Hepatic stellate cell (primary cell): ENCODE measurements at places on chromosomes 11 and 22.

DNA sequence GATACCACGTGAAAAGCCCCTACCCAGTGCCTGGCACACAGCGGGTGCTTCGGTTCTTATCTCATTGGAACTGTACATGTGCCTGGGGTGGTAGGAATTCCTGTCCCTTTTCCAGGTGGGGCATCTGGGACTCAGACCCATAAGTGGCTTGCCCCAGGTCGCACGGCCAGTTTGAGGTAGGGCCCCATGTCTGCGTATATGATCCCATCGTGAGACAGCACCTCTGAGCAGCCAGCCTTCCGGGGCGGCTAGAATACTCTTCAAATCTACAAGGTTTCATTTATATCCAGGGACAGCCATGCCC, 33.5 kb upstream of the SMIM38 start:
- DNase-seq: no peak

DNA sequence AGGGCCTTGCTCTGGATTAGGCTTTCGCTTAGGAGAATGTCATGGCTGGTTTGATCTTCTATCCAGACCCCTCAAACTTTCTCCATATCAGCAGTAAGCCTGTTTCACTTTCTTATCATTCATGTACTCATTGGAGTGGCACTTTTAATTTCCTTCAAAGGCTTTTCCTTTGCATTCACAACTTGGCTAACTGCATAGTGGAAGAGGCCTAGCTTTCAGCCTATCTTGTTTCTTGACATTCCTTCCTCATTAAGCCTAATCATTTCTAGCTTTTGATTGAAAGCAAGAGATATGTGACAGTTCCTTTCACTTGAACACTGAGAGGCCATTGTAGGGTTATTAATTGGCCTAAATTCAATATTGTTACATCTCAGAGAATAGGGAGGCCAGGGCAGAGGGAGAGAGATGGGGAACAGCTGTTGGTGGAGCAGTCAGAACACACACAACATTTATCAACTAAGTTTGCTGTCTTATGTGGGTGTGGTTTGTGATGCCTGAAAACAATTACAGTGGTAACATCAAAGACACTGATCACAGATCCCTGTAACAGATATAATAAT, 37.7 kb upstream of the APOBEC3A start:
- no peak for DNase-seq

DNA sequence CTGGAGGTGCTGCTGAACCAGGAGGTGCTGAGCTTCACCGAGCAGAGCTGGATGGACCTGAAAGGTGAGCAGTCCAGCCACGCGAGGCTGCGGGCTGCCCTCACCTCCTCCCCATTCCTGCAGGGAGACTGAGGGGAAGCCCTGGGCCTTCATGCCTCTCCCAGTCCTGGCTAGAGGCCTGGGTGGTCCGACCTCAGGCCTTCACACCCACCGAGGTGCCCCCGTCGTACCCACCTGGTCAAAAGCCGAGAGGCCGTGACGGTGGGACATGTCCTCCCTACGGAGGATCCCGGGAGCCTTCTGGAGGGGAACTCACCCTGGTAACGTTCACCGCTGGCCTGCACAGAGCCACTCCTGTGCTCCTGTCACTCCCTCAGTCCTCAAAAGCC, 5.1 kb downstream of the SUSD2 start:
- DNase-seq: no peak

DNA sequence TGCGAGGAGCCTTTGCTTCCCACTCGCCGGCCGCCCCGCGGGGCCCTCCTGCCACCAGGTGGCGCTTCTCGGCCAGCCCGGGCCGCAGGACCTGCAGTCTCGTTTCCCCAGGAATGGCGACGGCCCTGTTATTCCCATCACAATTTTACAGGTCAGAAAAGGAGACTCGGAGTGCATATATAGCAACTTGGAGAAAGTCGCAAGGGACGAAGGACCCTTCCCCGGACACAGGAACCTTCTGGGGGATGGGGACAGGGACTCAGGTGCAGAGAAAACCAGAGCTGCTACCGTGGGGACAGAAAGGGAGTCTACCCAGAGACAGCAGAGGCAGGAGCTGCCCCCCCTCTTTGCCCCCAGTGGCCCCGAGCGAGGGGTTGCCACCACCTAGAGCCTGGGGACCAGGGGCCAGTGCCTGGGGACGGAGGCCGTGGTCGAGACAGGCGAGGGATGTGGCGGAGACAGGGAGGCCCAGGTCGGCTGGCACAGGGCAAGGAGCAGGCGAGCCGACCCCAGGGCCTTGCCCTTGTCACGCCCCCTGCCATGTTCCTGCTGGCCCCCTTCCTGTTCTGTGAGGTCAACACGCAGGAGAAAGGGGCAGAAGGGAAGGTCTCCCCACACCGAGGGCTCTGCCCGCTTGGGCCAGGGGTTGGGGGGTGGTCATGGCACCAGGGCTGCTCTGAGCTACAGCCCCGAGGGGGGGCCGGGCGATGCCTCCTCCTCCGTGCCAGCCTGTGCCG, 3.5 kb upstream of the KRTAP5-6 start:
- DNase-seq: peak; percentile 87

GRCh38 chr22:17627961-17628405, 566 bp downstream of the ATP6V1E1 start:
- DNase-seq: no peak

DNA sequence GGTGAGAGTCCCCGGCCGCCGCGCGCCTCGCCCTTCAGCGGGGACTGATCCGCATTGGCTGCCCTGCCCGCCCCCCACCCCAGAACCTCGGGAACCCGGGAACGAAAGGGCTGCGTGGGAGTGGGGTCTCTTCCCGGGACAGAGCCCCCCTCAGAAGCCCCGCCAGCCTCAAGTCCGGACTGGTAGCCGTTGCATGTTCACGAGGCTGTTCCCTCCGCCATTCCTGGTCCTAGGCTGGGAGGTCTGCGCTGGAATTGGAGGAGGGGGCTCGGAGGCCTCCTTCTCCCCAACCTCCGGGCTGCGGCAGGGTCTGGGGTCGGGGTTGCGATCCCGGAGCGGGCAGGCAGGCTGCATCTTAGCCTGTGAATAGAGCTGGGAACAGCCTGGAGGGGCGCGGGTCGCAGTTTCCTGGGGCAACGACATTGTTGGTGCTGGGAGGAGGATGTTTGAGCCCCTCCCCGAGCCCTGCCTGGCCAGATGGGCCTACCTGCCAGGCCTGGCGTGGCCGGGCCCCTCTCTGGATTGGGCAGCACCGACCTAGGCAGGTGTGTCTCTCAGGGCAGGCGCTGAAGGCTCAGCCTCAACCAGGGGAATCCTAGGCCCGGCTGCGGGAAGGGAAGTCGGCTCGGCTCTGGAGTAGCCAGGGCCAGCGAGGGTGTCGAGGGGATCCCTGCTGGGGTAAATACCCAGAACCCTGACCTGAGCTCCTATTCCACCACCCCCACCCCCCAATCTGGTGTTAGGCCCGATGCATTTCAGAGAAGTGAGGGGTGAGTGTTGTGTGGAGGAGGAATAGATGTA, 670 bp downstream of the MAPK8IP1 start:
- no peak for DNase-seq

DNA sequence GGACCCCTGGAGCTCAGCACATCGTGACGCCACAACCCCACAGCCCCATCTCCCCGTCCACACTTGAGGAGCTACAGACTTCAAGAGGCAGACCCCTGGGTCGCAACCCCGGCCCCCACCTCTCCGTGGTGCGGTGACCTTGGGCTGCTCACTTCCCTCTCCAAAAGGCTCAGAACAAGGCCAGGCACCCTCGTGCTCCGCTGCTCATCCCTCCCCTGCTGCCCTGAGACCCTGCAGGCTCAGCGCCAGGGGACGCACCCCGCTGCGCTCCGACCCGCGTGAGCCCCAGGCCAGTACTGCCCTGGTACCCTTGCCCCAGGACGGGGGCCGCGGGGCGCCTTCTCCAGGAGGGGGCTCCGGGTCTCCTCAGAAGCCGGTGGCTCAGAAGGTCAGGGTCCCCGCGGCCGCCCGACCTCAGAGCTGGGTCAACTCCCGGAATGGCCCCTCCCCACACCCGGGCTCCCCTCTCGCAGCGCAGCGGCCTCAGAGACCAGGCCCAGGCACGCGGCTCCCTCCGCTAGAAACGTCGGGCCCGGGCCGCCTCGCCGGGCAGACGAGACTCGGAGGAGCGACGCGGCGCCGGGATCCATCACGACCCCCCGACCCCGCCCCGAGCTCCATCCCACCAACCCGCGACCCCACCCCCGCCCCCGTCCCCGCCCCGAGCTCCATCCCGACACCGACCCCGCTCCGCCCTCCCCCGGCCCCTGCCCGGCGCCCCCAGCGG, 563 bp downstream of the GATD1 start:
- DNase-seq: peak; percentile 74
